ENCODE measurements at places on chromosomes 6 and 20.

DNA sequence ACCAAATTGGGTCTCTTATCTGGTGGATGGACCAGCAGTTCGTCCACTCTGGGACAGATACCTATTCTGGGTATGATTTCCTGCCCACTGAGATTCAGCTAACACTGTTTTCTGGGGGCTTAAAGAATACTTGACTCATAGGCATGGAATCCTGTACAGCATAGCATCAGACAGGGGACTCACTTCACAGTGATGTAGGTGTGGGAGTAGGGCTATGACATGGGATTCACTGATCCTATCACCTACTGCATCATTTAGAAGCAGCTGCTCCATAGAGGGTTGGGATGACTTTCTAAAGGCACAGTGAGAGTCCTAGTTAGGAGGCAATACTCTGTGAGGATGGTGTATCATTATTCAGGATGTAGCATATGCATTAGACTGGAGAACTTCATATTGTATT lies 74.5 kb upstream of the AHI1 start:
- DNase-seq = no peak

GRCh38 chr20:9078826-9079731 lies 10.2 kb downstream of the PLCB4 start:
- DNase-seq = no peak

DNA sequence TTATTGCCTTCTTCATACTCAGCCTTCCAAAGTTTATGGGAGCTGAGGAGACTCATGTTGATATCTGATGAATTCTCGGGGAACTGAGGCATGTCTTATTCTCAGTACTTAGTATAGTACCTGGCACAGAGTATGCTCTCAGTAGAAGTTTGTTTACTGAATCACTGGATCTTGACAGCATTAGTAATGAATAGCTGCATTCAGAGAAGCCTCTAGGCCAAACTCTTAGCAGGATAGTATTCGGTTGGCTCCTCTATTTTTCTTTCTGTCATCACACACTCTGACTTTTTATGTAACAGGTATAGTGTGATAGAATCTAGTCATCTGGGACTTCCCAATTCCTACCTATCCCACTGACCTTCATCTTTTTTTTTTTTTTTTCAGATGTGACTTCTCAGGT lies 566.4 kb upstream of the MAN1A1 start:
- no peak for DNase-seq

DNA sequence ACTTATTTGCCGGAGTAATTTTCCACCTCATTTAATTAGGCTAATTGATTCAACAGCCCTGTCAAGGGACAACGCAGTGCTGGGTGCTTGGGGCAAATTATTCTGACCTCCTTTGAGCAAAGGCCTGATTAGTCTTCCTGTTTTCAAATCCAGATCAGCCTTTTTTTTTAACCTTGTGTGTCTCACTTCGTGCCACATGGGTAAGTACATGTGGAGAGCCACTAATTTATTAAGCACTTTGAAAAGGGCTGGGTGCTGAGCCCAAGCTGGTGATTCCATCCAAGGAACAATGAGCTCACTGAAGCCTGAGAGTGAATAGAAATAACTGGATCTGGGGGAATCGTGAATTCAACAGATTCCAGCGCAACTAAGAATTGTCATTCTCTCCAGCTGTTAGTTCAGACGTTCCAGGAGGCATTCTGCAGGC lies 229.3 kb downstream of the CLIC5 start:
- DNase-seq = no peak

- DNase-seq = no peak
Measured at GRCh38 chr6:166556863-166557322, 29.6 kb downstream of the RAMACL start.

- no peak for DNase-seq
Measured at GRCh38 chr6:108651340-108652227, 90.9 kb downstream of the FOXO3 start.

DNA sequence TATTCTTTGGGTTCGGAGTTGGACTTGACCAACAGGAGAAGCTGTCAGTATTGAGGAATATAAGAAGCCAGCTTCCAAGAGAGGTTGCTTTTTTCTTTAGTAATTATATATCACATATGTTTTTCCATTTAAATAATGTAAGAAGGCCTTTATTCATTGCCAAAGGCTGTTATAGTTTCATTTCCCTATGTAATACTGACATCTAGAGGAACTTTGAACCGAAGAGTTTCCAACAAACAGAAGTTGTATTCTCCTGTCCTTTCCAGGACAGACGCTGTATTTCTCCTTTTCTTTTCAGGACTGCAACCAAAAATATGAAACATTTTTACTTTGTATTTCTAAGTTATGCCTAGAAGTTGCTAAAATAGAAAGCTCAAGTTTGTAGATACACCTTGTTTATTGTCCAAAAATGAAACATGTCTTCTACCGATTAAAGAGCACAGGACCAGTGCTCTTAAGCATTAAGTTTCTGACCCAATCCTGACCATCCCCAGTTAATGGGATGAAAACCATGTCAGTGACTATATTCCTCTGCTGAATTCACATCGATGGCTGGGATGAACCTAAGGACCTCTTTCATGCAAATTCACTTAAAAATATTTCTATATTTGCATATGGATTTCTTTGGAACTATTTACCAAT lies 55.1 kb downstream of the MYLK4 start:
- no peak for DNase-seq

DNA sequence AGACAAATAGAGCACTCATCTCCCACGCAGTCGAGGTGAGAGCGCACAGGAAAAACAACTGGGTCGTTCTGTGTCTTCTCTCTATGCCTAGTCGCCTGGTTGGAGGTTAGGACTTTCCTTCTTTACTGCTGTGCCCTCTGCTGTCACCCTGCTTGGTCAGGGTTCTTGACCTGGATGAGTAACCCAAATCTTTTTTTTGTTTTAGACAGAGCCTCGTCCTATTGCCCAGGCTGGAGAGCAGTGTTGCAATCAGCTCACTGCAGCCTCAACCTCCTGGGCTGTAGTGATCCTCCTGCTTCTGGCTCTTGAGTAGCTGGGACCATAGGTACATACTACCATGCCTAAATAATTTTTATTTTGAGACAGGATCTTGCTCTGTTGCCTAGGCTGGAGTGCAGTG lies 24.5 kb downstream of the PRPF6 start:
- no peak for DNase-seq

DNA sequence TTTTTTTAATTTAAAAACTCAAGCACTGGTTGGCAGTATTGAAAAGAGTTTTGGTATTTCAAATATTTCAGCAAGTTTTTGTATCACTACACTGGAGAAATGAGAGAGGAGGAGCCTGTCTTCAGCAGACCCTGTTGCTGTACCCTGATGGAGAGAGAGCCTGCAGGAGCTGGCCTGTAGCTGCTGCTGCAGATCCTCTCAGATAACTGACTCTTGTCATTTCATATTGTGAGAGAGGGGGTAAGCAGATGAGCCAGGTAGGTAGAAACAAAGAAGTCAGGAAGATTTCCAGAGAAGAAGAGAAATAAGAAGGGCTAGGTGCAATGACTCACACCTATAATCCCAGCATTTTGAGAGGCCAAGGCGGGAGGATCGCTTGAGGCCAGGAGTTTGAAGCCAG lies 64.1 kb upstream of the TBC1D7 start:
- no peak for DNase-seq

GRCh38 chr6:137744877-137745276 lies 122.2 kb upstream of the TNFAIP3 start:
- no peak for DNase-seq

- DNase-seq = no peak
Measured at GRCh38 chr20:53961527-53961926, 108.9 kb downstream of the BCAS1 start.

- no peak for DNase-seq
Measured at GRCh38 chr6:134657751-134658527, 292.0 kb downstream of the ALDH8A1 start.

DNA sequence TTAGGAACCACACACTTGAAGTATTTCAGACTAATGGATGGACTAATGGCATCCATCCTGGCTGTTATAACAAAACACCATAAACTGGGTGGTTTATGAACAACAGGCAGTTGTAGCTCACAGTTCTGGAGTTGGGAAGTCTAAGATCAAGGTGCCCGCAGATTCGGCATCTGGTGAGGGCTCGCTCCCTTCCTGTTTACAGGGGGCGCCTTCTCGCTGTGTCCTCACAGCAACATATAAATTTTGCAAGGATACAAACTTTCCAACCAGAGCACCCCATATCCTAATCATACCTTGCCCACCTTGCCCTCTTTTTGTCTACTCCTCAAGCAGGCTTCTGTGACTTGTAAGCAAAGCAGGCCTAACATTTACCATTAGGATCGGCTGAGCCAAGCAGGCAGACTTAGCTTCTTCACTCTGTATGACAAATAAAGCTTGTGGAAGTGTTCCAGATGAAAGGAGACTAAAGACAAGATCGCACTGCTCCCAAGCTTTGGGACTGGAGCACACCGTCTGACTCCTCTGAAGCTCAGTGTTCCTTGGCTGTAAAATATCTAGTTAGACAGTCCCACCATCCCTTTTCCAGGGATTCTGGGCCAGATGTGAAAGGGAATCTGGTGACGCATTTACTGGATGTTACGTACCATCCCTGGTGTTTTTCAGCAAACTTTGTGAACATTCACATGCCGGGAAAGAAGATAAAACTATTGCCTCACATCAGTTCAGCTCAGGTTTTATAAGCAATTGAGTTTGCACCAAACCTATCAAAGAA lies 34.9 kb downstream of the GFOD1 start:
- DNase-seq = no peak

GRCh38 chr20:20412750-20413149 lies 44.8 kb downstream of the INSM1 start:
- no peak for DNase-seq

DNA sequence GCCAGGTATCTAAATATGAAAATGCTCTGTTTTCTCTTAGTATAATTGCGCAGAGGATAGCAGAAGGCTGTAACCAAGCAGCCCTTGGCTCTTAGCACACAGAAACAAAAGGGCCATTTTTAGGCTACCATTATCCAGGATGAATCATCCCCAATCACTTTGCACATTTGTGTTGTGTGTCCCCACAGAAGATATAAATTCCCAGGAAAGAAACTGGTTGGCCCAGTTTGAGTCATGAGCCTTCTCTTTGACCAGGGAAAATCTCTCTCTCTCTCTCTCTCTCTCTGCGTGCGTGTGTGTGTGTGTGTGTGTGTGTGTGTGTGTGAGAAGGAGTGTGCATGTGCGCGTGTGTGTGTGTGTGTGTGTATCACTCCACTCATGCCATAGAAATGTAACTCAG lies 178.5 kb downstream of the FRK start:
- no peak for DNase-seq

All from cortex of kidney (tissue), 1 donor.